ENCODE measurements at places on chromosomes 5 and 9.

- DNase-seq = no peak
These were observed 229.1 kb downstream of the SEC61B start for GRCh38 chr9:99451112-99451606.

- no peak for DNase-seq
These were observed 242.8 kb downstream of the CDH18 start for GRCh38 chr5:19745247-19745646.

DNA sequence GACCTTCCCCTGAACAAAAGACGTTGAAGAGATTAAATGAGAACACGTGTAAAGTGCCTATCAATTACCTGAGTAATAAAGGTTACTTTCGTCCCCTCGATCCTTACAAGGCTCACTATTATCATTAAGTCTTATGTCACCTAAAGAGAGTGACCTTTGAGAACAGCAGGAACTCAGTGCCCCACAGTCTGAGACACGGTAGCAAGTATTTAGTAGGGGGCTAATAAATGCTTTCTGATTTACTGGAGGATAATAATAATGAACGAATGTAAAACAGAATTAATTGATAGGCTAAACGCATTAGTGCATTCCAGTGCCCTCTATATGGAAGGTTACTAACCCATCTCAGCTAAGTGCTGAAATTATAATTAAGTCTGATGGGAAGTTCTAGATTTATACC, 199.9 kb downstream of the FBXL17 start:
- DNase-seq = no peak

DNA sequence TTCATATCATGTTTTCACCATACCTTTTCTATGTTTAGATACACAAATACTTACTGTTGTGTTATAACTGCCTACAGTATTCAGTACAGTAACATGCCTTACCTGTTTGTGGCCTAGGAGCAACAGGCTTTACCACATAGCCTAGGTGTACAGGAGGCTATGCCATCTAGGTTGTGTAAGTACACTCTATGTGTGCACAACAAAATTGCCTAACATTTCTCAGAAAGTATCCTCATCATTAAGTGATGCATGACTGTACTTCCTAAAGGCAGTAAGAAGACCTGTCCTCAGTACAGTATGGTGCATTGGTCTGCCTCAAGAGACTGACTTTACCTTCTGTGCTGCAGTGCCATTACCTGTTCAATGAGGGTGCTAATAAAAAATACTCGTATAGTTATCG, 7.9 kb downstream of the TXN start:
- DNase-seq = no peak

- DNase-seq = no peak
These were observed 527.3 kb downstream of the MTRR start for GRCh38 chr5:8396246-8396645.

GRCh38 chr5:158855510-158855909, 244.2 kb downstream of the EBF1 start:
- no peak for DNase-seq

DNA sequence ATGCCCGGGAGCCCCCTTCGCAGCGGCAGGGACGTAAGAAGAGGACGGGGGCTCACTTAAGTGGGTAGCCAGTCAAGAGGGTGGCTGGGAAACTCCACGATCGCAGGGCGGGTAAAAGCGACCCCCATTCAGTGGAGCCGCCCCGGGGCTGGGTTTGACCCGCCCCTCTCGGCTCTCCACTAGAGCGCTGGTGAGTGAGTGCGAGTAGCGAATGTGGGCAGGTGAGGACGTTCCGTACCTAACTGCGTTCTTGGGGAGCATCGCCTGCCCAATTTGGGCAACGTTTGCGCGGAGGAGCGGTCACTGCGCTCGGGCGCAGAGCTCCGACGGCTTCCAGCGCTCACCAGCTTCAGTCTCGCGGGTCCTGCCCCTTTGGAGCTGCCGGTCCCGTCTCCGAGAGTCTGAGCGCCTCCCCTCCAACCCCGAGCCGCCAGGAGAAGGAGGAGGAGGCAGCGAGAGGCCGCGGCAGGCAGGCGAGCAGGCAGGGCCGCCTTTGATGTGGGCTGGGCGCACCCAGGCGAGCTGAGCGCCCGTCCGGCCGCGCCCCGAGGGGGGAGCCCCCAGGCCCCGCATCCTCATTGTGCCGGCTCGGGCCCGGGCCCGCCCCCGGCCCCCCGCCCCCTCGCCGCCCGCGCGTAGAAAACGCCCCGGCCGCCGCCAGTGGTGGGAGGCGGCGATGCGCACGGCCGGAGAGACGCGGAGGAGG, at the start of gene FGF18:
Gene FGF18 (plus strand): TSS at position 666 of the 706 bp plus-strand sequence. CDS start 553 bp downstream, outside the sequence.
- DNase-seq = no peak

GRCh38 chr5:112983363-112983762, 6.8 kb downstream of the DCP2 start:
- no peak for DNase-seq

- DNase-seq = no peak
These were observed 6.5 kb upstream of the TBC1D9B start for GRCh38 chr5:179914032-179914755.

GRCh38 chr9:32384002-32384363, 460 bp upstream of the ACO1 start:
- no peak for DNase-seq

GRCh38 chr9:116383133-116383532, 229.5 kb downstream of the PAPPA start:
- no peak for DNase-seq

DNA sequence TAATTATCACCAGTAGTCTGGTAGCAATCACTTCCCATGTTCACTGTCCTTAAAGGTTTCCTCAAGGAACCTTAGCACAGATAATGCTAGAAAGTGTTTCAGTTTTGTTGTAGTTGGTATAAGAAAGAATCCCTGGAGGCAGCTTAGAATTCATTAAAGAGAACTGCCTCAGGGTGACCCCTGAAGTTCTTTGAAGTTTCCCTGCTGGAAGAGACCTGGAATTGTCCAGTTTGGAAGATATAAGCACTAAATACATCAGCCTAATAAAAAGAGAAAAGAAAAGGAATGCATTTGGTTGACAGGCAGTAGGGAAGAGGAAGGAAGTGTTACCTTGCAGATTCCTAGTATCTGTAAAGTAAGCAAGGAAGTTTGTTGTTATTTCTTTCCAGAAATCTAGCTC, 999.6 kb upstream of the DMAC1 start:
- no peak for DNase-seq

- DNase-seq = no peak
These were observed 23.3 kb downstream of the SPRY4 start for GRCh38 chr5:142301540-142301939.

DNA sequence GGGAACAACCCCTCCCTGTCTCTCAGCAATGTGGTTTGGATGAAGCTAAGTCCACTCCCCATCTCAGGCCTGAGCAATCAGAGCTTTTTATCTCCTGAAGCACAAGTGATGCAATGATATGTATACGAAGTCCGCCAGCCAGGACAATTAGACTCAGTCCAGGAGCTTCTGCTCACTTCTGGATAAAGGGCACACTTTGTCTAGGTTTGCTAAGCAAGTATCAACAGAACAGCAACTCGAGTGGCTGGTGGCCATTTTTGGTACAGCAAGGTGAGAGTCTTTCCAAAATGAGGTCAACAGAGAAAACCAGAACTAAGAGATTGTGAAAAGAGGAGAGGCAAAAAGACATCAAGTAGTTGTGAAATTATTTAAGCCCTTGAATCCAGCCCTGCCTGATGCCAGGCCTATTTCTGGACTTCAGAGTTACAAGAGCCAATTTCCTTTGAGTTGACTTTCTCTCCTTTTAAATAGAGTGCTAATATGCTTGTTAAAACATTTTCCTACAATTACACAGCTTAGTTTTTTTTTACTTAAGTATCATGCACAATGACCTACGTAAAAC, 8.2 kb downstream of the NDUFA8 start:
- DNase-seq = no peak

GRCh38 chr5:170183816-170184687, 48.7 kb upstream of the C5orf58 start:
- peak; percentile 43 for DNase-seq

DNA sequence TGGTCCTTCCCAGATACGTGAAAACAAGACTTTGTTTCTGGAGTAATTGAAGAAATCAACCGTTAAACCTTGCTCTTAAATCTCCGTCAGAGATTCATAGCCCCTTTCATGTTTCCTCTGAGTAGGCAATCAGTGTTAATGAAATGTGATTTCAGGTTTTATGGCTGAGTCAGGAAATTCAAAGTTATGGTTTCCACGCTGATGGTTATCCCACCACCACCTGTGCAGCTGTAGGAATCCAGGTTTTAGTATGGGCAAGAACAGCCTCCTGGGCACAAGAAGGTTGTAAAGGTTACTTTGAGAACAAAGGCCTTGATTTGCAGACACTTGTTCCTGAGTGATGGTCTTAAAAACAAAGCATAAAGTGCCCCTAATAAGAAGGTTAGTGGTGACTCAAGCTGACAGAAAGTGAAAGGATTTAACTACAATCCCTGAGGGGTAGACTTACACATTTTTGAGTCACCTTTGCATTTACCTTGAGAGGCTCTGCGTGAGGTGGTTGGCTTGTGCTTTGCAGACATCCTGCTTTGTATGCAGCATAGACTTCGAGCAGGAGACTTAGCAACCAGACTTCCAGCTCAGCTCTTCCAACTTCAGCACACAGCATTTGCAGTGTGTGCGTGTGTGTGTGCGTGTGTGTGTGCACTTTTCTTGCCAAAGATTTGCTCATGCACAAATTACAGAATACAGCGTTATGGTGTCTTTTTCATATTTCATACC, 159.6 kb downstream of the TLE4 start:
- no peak for DNase-seq

DNA sequence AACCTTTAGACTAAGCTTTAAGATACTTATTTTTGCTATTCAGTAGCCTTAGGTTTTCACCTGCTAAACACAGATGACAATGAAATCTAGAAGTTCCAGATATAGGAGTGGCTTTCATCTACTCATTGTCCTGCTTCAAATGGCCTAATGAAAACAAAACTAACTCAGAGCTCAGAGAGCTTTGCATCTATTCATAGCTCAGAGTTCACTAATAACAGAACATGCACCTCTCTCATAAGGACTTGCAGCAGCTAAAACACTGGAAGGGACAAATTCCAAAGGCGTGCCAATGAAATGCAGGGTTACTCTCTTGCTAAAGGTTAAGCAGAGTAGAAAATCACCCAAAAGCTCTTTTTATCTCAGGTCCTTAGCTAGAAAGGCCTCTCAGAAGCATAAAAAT, 29.0 kb downstream of the SLC31A2 start:
- no peak for DNase-seq

DNA sequence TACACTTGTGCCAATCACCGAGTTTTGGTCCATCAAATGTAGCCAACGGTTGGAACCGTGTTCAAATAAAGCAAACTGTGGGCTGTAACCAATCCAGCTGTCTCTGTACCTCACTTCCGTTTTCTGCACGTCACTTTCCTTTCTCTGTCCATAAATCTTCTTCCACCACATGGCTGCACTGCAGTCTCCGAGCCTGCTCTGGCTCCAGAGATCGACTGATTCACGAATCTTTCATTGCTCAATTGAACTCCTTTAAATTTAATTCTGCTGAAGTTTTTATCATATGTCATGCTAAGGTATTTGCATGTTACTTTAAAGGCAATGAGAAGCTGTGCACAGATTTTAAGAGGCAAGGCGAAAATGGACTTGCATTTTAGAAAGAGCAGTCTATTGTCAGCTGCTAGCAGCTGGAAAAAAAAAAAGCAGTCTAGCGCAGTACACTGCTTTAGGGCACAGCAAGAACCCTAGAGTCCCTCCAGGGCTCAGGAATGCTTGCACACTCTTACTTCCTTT, 13.2 kb downstream of the TTC39B start:
- DNase-seq = peak; percentile 28

- no peak for DNase-seq
These were observed 4.4 kb downstream of the HNRNPH1 start for GRCh38 chr5:179618923-179619554.

DNA sequence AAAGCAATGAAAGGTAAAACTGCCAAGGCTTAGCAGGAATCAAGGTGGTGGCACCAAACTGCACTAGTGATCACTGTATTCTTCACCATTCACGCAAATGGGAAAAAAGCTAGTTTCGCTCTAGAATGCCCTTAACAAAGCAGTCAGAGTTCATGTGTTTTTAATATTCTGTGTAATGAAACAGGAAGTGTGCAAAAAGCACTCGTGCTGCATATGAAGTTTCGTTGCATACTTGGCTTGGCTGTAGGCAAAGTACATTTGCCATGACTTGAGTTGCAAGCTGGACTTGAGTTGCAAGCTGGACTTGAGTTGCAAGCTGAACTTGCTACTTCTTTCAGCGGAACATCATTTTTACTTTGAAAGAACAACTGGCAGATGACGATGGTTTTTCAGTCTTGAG, 55.4 kb downstream of the FOXI1 start:
- no peak for DNase-seq

- no peak for DNase-seq
These were observed 17.3 kb downstream of the FGD3 start for GRCh38 chr9:92964607-92965060.

Measured in H1 (cell line).